PC-9 (cell line): ENCODE measurements at places on chromosomes 2 and 18. TPM values are rescaled to one million over a fixed set of nuclear protein-coding genes. Genes with fewer than 3 reads are reported as not detected.
A peak's percentile ranks its signal among the peaks of the same experiment; 100 is the strongest.

DNA sequence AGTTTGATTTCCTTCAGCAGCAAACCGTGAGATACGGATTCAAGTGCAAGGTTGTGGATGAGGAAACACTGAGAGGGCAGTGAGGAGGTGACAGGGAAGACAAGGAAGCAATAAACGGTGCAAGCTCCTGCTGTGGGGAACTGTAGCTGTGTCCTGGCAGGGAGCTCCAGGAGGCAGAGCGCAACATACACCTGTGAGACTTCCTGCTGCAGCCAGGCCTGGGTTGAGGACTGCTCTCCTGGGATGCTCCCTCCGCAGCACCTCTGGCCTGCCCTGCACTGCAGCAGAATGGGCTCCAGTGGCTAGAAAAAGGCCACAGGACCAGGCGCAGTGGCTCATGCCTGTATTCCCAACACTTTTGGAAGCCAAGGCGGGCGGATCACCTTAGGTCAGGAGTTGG, 85.5 kb downstream of the MRO start:
- H3K27ac ChIP-seq, result no peak overlapping the region
- no peaks in the 10 kb centered on the region for H3K4me1 ChIP-seq
- H3K4me3 ChIP-seq, result no peak overlapping the region

GRCh38 chr2:239869272-239870155, 155.6 kb downstream of the NDUFA10 start:
- H3K4me3 ChIP-seq, result no peak overlapping the region
- no peak for DNase-seq
- no peaks in the 10 kb centered on the region for H3K36me3 ChIP-seq

- H3K27ac ChIP-seq, result no peak overlapping the region
- no peaks in the 10 kb centered on the region for H3K4me1 ChIP-seq
- DNase-seq, result no peak
- no peak overlapping the region for H3K4me3 ChIP-seq
- H3K27me3 ChIP-seq, result no peaks in the 10 kb centered on the region
Observed at GRCh38 chr2:193695367-193695766, 1500.6 kb upstream of the TMEFF2 start.

DNA sequence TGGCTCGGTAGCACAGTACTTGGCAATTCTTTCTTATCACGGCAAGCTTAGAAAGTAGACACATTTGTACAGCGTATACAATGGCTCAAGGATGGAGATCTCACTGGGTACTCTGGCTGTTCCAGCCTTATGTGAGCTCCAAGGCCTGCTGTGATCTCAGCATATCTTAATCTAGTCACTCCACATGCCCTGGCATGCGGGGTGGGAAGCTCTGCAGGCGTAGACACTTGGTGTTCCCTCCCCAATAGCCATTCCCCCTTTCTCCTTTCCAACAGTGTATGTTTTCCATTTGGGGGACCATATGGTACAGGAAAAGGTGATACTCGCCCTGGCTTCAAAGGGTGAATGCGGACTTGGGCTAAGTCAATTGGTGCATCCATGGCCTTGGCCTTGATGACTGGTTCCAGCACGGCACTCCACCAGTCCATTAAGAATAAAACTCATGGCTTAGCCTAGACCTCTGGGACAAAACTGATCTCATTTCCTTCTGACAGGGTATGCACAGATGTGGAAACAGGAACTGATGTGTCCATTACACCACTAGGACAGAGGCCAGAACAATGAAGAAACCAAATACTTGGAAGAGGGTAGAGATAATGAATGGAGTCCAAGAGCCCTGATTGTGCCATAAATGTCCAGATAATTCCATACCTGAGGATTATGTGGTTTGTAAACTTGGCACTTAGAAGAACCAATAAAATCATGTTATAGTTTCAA, 28.4 kb downstream of the TGIF1 start:
- H3K36me3 ChIP-seq, result no peaks in the 10 kb centered on the region
- DNase-seq, result no peak
- no peak overlapping the region for H3K4me3 ChIP-seq
- no peaks in the 10 kb centered on the region for H3K4me1 ChIP-seq

DNA sequence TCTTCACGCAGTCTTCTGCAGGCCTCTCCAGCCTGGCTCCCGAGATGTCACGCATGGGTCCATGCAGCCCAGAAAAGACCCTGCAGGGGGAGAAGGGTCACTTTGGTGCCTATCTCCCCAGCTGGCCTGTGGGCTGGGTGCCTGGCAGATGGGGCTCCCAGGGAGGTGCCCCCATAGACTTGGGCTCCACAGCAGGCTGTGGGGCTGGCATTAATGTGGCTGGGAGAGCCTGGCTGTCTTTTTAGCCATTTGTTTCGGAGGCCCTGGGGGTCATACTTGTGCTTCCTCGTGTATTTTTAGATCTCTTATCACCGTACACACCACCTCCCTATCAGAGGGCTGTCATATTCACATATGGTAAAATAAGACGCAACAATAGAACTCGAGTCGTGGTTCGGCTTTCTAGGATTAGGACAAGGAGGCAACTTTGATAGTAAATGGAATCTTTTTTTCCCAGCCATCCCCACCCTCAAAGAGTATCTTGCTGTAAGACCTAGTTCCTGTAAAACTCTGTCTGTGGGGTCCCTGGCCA, 74.5 kb downstream of the LRRFIP1 start:
- H3K36me3 ChIP-seq, result peaks cover 4% of the 10 kb centered on the region; the same call in 1 of the 2 replicates
- no peaks in the 10 kb centered on the region for H3K27me3 ChIP-seq
- no peak for DNase-seq
- no peak overlapping the region for H3K27ac ChIP-seq
- no peak overlapping the region for H3K4me3 ChIP-seq

- DNase-seq, result no peak
- H3K27ac ChIP-seq, result no peak overlapping the region
- no peaks in the 10 kb centered on the region for H3K4me1 ChIP-seq
Observed at GRCh38 chr2:120299004-120299403, 46.4 kb downstream of the RALB start.

DNA sequence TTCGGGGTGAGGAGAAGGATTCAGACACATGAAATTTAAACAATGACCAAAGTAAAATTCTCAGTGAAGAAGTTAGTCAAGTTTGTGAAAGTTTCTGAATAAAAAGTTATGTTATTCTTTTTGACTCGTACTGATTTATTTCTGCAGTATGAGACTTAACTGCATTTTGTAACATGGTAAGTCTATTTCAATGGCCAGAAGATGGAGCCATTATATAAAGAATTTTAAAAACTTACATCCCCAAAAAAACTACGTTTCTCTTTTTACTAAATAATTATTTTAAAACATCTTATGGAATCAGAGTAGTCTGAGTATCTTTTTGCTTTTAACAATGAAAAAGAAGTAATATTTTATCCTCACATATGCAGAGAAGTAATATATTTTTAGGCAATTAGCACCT, 51.4 kb upstream of the SCN1A start:
- H3K27ac ChIP-seq, result no peak overlapping the region
- H3K4me1 ChIP-seq, result no peaks in the 10 kb centered on the region
- H3K4me3 ChIP-seq, result no peak overlapping the region
- H3K36me3 ChIP-seq, result no peaks in the 10 kb centered on the region

DNA sequence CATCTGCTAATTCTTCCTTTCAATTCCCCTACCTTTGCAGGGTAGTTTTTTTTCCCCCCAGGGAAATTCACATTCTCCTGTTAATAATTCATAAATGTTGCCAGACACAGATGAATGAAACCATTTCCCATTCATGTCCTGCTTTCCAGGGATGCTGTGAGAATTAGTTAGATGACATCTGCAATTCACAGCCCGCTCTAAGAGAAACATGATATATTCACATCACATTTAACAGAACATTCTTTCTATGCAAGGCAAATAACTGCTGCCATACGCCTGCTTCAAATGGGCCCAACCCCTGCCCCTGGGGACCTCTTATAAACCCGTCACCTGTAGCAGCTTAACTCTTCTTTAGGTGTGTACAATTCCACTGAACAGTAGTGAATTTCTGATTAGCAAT, 110.6 kb upstream of the CTAGE1 start:
- H3K36me3 ChIP-seq, result no peaks in the 10 kb centered on the region
- no peaks in the 10 kb centered on the region for H3K27me3 ChIP-seq
- H3K27ac ChIP-seq, result no peak overlapping the region
- H3K4me1 ChIP-seq, result no peaks in the 10 kb centered on the region

DNA sequence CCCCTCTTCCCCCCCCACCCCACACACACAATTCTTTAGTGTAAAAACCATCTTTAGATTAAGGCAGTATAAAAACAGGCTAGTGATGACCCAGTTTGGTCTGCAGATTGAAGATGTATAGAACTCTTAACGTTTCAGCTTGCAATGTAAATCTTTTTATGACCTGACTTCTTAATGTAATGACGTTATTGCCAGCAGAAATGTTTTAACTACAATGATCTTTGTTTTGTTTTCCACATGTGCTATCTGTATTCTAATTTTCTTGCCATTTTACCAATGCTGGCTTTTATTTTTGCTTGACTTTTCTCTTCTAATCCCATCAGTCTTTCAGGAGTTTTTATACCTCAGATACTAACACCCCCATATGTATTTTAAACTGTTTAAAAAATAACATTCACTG, 25.2 kb downstream of the AGFG1 start:
- DNase-seq, result no peak
- peaks cover 10% of the 10 kb centered on the region for H3K4me1 ChIP-seq
- peaks cover 30% of the 10 kb centered on the region for H3K36me3 ChIP-seq
- H3K27ac ChIP-seq, result no peak overlapping the region
- H3K4me3 ChIP-seq, result no peak overlapping the region
- no peaks in the 10 kb centered on the region for H3K27me3 ChIP-seq

GRCh38 chr2:17827785-17828184, 11.5 kb downstream of the MSGN1 start:
- no peaks in the 10 kb centered on the region for H3K36me3 ChIP-seq
- no peak overlapping the region for H3K4me3 ChIP-seq
- H3K4me1 ChIP-seq, result no peaks in the 10 kb centered on the region
- H3K27ac ChIP-seq, result no peak overlapping the region
- no peak for DNase-seq

DNA sequence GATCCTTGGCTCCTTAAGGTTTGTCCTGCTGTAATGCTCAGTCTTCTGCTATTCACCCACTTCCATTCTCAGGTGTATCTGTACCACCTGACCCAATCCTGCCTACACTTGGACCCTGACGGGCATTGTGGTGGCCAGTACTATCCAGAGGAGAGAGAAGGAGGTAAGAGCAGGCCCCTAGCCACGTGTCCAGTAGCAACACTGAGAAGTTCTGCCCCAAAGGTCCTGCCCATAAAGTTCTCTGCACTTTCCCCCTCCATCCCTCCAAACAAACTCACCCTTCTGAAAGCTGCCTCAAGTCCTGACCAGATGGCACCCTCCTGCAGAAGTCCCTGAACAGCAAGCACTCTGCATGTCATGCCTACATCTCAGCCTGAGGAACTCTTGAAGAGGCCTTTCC, 18.3 kb downstream of the TTC32 start:
- no peaks in the 10 kb centered on the region for H3K4me1 ChIP-seq
- no peak overlapping the region for H3K4me3 ChIP-seq
- no peaks in the 10 kb centered on the region for H3K27me3 ChIP-seq
- DNase-seq, result no peak
- H3K27ac ChIP-seq, result no peak overlapping the region

DNA sequence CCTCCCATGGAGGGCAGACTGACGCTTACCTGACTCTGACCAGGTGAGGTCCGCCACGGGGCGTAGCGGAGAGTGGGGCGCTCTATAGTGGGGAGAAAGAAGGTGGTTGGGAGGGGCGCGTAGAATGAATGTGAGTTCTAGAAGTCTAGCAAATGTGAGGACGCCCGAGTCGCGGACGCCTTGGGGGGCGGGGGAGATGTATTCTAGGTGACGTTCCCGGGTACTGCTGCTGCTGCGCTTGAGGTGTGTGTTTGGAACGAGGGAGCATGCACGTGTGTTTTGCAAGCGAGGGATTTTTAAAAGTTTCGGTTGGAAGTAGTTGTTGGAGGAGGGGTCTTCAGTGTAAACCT, 758 bp downstream of the RIF1 start:
- peak overlapping the region; percentile 80 for H3K27ac ChIP-seq
- peak overlapping the region; percentile 81 for H3K4me3 ChIP-seq
- peaks cover 12% of the 10 kb centered on the region; the same call in 1 of the 2 replicates for H3K36me3 ChIP-seq
- DNase-seq, result no peak
- peaks cover 9% of the 10 kb centered on the region; the same call in 1 of the 2 replicates for H3K4me1 ChIP-seq

DNA sequence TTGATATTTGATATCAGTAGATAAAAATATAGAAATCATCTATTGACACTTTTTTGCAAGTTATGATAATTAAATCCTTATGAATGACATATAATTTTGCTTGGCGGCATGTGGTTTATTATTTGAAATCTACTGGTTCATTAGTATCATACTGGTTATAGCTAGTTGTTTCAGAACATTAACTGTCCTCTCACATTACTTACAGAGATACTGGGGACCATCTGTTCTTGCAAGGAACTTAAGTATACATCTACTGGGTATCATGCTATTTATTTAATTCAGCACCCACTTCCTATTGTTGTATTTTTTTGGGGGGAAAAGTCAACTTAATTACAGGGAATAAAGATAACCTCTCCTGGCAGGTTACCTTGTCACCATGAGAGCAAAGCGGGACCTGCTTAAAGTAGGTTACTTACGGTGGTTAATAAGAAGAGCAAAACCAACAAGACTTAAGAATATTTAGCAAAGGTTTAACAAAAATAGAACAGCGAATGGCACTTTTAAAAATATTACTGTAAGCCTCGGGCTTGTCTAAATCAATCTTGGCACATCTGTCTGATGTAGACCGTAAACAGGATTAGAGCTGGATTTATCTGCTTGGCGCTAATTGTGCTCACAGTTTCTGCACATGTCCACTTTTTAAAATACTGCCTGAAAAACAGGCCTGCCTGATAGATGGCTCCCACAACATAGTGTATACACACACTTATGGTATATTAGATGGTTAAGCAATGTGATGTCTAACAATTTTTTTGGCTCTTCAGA, 41.8 kb downstream of the CERKL start:
- H3K4me1 ChIP-seq, result peaks cover 7% of the 10 kb centered on the region; the same call in 1 of the 2 replicates
- no peak for DNase-seq
- no peak overlapping the region for H3K27ac ChIP-seq
- no peaks in the 10 kb centered on the region for H3K27me3 ChIP-seq
- no peaks in the 10 kb centered on the region for H3K36me3 ChIP-seq
- no peak overlapping the region for H3K4me3 ChIP-seq

- H3K27me3 ChIP-seq, result peaks cover 90% of the 10 kb centered on the region
- H3K4me3 ChIP-seq, result no peak overlapping the region
- H3K27ac ChIP-seq, result no peak overlapping the region
- DNase-seq, result no peak
Observed at GRCh38 chr2:236623816-236624215, 54.2 kb downstream of the ACKR3 start.

GRCh38 chr2:68466778-68467076, 367 bp downstream of the FBXO48 start:
- no peaks in the 10 kb centered on the region for H3K36me3 ChIP-seq
- no peak for DNase-seq
- peaks cover 17% of the 10 kb centered on the region for H3K4me1 ChIP-seq
- peak overlapping the region; percentile 76 for H3K4me3 ChIP-seq

- H3K27me3 ChIP-seq, result peaks cover 97% of the 10 kb centered on the region
- no peaks in the 10 kb centered on the region for H3K36me3 ChIP-seq
- no peak overlapping the region for H3K4me3 ChIP-seq
- H3K4me1 ChIP-seq, result no peaks in the 10 kb centered on the region
- DNase-seq, result no peak
- no peak overlapping the region for H3K27ac ChIP-seq
Observed at GRCh38 chr18:574865-575645, 5.1 kb upstream of the CETN1 start.

ANKRD30BL gene
- total RNA-seq, result not detected in 2 replicates

GPN1 gene
- total RNA-seq, result 37.3 and 45.1 TPM in 2 replicates

CRYGD gene
- total RNA-seq, result not detected in 2 replicates

CYP20A1 gene
- 6.8 and 6.9 TPM in 2 replicates for total RNA-seq

WDR35 gene
- total RNA-seq, result 7.4 and 8.2 TPM in 2 replicates

APCDD1 gene
- total RNA-seq, result not detected in 2 replicates

PER2 gene
- 18.9 and 22.9 TPM in 2 replicates for total RNA-seq
